Transverse colon (tissue), 4 donors: ENCODE measurements at places on chromosomes 2 and 18.

DNA sequence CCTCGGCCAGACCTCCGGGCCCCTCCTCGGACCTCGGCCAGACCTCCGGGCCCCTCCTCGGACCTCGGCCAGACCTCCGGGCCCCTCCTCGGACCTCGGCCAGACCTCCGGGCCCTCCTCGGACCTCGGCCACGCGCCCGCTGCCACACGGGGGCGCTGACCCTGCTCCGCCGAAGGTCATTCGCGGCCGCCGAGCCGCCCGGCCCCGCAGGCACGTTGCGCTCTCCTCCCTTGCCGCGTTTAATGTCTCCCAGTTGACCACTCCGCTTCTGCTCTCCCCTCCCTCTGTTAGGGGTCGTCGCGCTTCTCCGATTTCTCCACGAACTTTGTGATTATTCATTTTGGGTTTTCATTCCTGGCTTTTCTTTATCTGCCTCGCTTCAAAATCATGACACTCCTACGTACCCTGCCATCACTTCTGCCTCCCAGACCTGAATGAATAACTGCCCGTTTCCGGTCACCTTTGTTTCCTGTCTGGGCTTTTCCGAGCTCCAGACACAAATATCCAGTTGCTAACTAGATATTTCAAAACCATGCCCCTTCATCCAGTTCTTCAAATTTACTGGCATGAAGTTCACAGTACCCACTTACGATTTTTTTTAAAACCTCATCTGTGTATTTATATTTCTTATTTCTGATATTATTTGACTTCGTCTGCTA, 14.8 kb upstream of the COLEC12 start:
- DNase-seq, result no peak

- DNase-seq, result no peak
Observed at GRCh38 chr2:72998724-72999123, 72.8 kb downstream of the SFXN5 start.

DNA sequence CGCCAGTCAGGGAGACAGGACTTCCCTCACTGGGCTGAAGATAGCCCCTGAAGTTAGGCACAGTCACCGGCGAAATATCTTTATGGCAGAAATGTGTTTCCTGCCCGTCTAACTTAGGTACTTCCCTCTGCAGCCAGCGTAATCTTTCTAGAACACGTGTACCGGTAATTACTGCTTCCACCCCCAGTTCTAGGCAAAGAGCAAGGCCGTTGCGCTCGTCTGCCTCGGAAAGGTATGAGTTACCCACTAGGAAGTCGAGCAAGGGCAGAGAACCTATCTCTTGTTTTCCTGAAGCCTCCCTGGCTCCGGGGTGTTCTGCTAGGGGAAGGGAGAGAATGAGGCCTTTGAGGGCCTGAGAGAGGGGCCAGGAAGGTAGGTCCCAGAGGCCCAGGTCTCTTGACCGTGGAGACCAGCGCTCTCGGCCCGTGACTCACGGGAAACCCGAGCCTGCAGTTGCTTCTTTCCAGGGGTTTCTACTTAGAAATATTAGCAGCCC, 70.0 kb downstream of the TWSG1 start:
- no peak for DNase-seq

GRCh38 chr2:179049546-179050311, at the start of gene CCDC141:
CCDC141 (minus strand) TSS chr2:179050137; CDS start chr2:179049941, 196 bp downstream.
- peak; percentile 10 for DNase-seq

GRCh38 chr2:660586-661359, 16.4 kb downstream of the TMEM18 start:
- no peak for DNase-seq

DNA sequence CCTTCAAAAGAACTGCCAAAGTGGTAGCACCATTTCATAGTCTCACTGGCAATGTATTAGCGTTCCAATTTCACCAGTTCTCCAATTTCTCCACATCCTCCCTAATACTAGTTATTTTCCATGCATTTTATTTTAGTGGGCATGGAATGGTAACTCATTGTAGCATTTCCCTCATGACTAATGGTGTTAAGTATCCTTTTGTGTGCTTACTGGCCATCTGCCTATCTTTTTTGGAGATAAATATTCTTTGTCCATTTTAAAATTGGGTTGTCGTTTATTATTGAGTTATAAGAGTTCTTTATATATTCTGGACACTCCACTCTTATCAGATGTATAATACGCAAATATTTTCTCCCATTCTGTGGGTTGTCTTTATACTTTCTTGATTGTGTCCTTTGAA, 107.1 kb downstream of the THADA start:
- no peak for DNase-seq

DNA sequence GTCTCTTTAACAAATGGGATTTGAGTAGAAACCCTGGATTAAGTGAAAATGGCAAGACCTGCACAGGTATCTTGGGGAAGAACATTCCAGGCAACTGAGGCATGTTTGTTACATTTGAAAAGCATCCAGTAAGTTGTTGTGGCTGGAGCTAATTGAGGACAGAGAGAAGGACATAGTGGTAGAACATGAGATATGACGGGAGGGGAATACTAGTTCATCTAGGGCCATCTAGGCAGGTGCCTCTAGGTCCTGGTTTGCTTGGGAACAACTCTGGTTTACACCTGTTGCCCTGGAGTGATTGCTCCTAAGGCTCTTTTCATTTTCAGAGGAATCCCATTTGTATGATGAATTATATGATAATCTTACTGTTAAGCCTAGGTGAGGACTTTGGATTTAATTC, 19.7 kb upstream of the CCDC141 start:
- DNase-seq, result no peak

DNA sequence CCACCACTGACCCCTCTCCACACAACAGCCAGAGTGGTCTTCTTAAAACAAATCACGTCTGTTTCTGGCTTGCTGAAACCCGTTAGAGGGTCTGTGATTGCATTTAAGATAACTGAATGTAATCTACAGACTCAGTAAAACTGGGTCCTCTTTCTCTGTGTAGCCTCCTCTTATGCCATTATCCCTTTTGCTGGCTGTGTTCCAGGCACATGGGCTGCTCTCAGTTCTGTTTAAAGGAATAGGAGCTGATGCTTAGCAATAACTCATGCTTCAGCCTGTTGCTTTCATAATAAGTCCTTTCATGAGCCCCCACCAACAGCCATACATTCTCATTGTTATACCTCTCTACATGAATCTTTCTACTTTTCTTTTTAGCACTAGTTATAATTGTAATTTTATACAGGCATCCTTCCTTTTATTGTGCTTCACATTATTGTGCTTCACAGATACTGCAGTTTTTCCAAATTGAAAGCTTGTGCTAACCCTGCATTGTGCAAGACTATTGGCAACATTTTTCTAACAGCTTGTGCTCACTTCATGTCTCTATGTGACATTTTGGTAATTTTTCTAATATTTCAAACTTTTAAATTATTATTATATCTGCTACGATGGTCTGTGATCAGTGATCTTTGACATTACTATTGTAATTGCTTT, 782.6 kb downstream of the MBD2 start:
- DNase-seq, result no peak
